ENCODE measurements at places on chromosomes 12 and 14. TPM values are rescaled to one million over a fixed set of nuclear protein-coding genes. Genes with fewer than 3 reads are reported as not detected.

Gene NTN4
- 108 TPM for total RNA-seq

Gene OR4N2
- total RNA-seq: not detected

Gene CCDC177
- not detected for total RNA-seq

Gene CCDC88C
- 14.7 TPM for total RNA-seq

All from tracheal epithelial cell (primary cell).